ENCODE measurements at places on chromosomes 13 and 19.
A peak's percentile ranks its signal among the peaks of the same experiment; 100 is the strongest.

DNA sequence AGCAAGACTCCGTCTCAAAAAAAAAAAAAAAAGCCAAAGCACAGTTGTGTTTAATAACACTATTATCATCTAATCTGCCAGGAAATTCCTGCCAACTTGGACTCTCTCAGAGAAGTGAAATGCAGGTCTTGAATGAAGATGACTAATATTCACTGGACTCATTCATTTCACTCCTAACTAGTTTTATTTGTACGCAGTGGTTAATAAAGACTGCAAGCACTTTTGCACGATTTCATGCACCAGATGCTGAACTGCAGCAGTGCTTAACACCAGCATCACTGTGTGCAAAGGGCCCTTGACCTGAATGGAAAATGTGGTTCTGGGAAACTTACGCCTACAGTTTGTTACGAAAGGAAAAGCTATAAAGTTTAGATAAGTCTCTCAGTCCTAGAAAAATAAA is 63.3 kb downstream of the DHRS12 start:
- DNase-seq, result no peak

GRCh38 chr19:18611327-18612050 is 1.2 kb upstream of the TMEM59L start:
- no peak for DNase-seq

DNA sequence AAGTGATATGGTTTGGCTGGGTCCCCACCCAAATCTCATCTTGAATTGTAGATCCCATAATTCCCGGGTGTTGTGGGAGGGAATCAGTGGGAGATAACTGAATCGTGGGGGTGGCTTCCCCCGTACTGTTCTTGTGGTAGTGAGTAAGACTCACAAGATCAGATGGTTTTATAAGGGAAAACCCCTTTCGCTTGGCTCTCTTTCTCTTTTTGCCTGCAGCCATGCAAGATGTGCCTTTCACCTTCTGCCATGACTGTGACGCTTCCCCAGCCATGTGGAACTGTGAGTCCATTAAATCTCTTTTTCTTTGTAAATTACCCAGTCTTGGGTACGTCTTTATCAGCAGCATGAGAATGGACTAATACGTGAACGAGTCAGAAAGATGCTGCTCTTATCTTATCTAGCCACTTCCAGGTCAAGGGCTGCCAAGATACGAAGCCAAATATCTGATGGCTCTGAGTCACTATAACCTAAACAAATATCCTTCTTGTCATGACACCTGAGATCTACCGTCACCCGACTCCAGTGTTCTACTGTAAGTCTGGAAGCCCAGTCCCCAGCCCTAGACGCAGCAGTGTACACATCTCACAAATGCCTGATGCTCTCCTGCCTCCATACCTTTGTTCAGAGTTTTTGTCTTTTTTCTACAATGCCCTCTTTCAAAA is 45.9 kb downstream of the SLC15A1 start:
- DNase-seq, result no peak

DNA sequence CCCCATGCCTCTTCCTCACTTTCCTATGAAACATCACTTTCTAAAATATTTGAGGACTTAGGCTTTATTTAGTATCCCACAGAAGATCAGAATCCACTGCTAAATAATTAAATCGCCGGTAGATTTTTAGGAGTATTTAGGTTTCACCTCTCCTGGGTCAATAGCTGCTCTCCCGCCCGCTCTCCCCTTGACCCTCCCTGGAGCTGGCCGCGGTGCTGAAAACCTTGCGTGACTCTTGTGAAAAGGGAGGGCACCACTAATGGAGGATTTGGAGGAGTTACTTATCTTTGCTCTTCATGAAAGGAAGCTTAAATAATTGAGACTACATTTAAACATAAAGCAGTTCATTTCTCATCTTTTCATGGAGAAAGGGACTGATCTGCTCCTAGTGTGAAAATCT is 14.1 kb downstream of the POU4F1 start:
- DNase-seq, result no peak

DNA sequence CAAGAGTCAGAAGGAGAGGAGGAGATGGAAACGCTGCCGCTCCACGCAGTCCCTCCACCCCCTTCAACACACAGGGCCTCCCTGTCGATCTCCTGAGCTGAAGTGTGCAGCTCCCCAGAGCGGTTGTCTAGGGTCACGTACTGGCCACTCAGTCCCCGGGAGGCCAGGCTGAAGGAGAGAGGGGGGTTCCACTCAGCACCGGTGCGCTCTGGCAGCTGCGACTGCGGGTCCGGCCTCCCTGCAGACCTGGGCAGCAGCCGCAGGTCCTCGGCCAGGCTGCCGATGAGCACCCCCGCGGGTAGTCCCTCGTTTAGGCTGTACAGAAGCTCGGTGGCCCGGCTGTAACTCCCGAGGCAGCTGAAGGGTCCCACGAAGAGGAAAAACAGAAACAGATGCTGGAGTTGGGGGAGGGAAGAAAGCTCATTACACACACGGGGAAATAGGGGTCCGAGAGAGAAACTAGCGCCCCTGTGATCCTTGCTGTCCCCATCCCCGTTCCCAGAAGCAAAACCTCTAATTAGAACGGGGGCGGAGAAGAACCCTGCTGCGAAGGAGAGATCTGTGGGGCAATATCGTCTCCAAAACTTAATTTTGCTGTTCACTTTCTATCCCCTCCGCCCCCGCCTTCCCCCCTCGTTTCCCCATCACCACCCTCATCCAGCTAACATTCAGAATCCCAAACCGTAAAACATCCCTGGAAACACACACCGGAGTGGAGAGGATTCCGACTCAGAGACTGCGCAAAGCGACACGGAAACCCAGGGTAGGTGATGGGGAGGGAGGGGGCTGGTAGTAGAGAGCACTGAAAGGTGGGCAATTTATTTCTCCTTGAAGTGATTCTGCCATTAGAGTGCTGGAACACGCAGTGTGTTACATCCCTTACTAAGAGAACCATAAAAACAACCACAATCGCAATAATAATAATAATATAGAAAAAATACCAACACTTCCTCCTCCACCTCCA is 1.8 kb downstream of the PCDH20 start:
- DNase-seq, result no peak

DNA sequence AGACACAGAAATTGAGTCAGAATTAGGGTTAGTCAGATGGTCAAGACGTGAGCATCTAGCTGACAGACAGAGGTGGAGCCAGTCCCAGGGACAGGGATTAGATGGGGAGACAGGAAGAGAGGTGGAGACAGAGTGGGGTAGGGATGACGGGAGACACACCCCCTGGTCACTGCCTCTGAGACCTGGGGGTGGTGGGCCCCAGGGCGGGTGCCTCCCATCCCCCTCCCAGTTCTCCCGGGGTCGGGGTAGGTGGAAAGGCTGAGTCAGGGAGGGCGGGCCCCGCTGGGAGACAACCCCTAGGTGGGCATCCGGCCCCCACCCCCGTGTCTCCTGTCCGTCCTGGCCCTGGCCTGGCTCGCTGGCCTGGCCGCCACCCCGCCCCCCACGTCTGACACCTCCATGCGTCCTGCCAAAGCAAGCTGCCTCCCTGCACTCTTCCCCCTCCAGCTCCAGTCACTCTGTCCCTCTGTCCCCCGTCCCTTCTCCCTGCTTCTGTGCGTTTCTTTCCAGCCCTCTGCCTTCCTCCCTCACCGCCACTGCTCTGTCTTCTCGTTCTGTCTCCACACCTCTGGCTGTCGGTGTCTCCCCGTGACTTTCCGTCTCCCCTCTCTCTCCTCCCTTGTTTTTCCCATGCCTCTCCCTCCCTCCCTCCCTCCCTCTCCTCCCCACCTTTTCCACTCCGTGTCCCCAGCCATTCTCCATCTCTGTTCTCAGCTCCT is 15.1 kb downstream of the CCDC97 start:
- peak; percentile 68 for DNase-seq

DNA sequence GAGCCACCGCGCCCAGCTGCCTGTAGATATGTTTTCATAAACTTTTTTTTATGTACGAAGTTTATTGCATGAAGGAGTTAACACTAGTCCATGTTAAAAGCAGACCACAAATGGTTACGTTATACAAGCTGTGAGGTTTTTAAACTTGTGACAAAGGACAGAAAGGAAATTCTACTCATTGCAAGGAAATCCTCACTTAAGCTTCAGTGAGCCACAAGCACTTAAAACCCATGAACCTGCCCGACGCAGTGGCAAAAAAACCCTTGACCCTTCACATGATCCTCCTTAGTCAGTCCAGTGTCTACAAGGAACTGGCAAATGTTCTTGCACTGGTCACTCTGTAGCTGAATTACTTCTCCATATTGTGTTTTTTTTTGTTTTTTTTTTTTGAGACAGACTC is 4.2 kb downstream of the MPND start:
- no peak for DNase-seq

GRCh38 chr13:31697290-31697689 is 42.0 kb upstream of the RXFP2 start:
- no peak for DNase-seq

DNA sequence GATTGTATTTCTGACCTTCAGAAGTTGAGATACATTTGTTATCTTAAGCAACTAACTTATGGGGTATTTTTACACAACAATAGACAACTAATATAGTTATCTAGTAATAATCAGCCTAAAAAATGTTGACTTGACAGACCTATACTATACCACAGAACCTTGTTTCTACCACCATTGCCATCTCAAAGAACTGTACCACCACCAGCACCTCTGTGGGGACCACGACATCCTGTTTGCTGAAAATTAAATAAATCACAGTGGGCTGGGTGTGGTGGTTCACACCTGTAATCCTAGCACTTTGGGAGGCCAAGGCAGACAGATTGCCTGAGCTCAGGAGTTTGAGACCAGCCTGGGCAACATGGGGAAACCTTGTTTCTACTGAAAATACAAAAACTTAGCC is 24.0 kb downstream of the TSKS start:
- no peak for DNase-seq

GRCh38 chr19:2271234-2272103 is 10.5 kb downstream of the PEAK3 start:
- DNase-seq, result no peak

GRCh38 chr19:29448046-29448445 is 77.7 kb upstream of the VSTM2B start:
- DNase-seq, result no peak
